ENCODE measurements at places on chromosomes 5 and 9.

- DNase-seq: no peak
Observed at GRCh38 chr5:73952872-73953271, 326.9 kb downstream of the ARHGEF28 start.

DNA sequence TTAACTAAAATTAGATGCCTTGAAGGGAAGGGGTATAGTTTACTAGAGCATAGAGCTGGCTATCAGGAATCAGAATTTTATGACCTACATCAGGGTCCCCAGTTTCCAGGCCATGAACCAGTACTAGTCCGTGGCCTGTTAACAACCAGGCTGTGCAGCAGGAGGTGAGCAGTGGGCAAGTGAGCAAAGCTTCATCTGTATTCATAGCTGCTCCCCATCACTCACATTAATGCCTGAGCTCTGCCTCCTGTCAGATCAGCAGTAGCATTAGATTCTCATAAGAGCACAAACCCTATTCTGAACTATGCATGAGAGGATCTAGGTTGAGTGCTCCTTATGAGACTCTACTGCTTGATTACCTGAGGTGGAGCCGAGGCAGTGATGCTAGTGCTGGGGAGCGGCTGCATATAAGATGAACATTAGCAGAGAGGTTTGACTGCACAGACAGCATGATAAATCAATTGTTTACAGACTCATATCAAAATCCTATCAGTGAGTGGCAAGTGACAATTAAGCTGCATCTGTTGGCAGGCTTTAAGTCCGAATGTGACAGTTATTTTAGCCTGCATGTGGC lies 44.6 kb downstream of the TAF11L14 start:
- no peak for DNase-seq

DNA sequence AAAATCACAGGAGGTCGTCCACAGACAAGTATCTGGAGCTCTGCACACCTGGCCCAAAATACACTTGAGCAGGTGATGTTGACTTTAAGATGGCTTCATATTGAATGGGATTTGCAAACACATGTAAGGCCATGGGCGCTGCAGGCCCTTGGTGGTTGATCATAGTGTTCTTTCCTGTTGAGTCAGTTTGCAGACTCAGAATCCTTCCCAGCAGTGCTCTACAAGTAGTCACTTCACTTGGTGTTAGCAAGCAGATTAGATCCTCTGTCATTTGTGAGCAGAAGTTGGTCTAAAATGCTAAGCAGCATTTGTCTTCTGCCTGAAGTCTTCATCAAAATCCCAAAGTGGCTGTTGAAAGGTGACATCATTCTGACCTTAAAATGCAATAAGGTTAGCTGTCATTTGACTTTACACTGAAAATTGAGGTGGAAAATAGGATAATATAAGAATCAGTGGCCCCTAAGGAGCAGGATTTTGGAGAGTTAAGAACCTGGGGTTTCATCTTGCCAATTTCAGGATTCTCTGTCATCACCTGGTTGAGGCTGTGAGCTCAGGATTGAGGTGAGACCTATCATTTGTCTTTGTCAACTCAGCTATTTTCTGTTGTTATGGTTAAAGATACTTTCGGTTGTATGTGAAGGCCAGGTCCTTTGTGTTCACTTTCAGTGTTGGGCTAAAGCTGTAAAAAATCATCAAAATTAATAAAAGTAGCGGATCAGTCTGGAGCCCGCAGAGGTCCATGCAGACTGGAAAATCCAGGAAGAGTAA lies 114.5 kb downstream of the LRRC70 start:
- no peak for DNase-seq

DNA sequence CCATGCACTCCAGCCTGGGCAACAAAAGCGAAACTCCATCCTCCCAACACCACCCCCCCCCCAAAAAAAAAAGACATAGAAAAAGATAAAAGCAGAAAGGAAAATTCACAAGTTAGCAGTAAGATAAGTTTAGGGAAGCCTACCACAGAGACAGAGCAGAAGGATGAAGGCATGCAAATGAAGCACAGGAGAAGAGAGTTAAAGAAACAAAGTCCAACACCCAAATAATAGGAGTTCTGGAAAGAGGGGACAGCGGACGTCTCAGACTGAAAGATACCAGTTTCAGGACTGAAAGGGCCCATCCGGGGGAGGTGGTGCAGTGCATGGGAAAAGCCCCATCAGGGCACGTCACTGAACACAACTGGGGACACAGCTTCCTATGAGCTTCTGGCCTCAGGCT lies 54.3 kb downstream of the OTULIN start:
- no peak for DNase-seq

DNA sequence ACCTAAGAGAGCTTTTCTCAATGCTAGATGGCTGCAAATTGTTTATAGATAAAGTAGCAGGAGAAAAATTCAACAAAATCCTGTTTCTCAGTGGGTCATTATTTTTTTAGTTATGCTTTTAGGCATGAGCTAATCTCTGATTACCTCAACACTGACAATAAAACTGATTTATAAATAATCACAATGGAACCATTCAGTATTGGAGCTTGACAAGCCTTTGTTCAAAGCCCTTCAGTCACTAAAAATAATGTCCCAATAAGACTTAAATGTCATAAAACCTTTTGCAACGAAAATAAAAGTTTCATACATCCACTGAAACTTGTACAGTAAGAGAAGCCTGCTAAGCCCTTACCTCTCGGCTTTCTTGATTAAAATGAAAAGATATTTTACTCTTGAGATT lies 27.2 kb downstream of the PTPDC1 start:
- no peak for DNase-seq

DNA sequence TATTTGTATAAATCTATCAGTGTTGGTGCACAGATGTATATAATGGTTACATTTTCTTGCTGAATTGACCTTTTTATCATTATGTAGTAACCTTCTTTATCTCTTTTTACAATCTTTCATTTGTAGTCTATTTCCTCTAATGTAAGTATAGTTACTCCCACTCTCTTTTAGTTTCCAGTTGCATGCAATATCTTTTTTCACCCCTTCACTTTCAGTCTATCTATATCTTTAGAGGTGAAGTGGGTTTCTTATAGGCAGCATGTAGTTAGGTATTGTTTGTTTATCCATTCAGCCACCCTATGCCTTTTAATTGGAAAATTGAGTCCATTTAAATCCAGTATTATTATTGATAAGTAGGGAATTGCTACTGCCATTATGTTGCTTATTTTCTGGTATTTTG lies 6.1 kb upstream of the EMB start:
- no peak for DNase-seq
